ENCODE measurements at places on chromosomes 4 and X.

GRCh38 chr4:184345573-184345922 lies 127.9 kb upstream of the ENPP6 start:
- DNase-seq, result peak; percentile 39

DNA sequence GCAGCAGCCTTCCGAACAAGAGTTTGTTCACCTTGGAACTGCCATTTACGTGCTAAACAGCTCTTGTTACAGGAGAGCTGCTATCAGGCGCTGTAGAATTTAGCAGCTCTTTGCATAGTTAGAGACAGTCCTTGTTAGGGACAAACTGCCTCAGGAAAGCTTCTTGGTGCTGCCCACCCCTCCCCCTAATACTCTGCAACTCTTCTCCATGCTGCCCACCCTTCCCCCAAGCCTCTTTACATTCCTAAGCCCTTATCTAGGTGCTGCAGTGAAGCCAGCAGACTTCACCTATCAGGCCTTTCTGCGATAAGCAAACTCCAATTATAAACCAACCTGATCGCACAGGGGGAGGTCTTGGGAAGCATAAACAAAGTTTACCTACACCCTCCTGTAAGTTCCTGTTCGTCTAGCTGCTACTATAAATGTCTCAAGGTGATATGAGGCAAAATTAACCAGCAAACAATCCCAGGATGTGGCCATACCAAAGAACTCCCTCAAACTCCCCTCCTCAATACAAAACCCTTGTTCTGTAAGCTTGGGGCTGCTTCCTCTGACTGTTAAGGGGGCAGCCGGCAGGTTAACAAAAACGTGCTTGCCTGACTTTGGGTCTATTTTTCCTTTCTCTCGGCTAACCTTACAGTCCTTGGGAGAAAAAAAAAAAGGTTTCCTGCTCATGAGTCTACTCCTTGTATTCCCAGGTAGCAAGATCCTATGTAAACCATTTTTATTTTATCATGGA lies 74.0 kb upstream of the GC start:
- DNase-seq, result peak; percentile 85

DNA sequence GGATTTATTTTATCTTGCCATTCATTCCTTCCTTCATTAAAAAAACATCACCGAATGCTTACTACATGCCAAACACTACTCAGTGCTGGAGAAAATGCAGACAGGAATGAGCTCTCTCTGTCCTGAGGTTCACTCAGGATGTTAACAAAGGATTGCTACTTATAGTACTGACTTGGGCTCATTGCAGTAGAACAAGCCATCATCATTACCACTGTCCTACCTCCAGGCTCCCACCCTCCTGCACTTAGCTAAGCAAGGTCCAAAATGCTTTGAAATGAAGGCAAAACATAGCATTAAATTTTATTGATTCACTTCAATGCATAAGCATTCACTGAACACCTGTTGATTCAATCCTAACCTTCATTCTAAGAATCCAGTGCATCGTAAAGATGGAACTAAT lies 159.8 kb upstream of the RADX start:
- DNase-seq, result no peak

- DNase-seq, result no peak
Measured at GRCh38 chrX:7841084-7841805, 1.7 kb upstream of the VCX start.

DNA sequence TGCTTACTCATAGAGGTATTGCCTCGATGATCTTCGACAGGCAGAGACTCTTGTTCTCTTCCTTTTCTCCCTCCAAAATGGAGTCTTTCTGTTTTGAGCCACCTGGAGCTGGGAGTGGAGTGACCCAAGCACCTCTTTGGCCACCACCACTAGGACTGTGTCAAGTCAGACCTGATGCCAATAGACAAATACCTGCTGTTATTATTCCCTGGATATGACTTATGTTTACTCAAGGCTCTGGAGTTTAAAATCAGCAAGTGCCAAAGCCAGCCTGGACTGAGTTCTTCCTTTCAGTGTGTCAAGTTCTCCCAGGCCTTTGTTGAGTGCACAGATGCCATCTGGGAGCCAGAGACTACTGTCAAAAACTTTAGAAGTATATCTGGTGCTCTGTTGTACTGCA lies 130.2 kb upstream of the SLC6A14 start:
- DNase-seq, result no peak

DNA sequence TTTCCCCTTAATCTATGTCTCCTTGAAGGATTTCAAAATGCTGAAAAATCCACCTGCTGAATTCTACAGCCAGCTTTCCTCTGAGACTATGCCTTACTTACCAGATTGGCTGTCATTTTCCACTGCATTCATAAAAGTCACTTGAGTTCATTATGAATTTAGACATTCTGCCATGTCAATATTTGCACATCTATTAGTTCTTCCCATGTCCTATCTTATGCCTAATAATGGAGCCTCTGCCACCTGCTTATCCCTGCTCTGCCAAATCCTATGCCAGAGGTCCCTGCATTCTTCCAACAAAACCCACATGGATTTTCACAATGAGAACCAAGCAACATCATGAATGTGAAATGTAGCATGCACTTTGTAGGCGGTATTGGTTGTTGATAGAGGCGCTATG lies 42.6 kb downstream of the GASK1B start:
- no peak for DNase-seq

GRCh38 chrX:45850775-45851433 lies 650.2 kb upstream of the DIPK2B start:
- peak; percentile 74 for DNase-seq

DNA sequence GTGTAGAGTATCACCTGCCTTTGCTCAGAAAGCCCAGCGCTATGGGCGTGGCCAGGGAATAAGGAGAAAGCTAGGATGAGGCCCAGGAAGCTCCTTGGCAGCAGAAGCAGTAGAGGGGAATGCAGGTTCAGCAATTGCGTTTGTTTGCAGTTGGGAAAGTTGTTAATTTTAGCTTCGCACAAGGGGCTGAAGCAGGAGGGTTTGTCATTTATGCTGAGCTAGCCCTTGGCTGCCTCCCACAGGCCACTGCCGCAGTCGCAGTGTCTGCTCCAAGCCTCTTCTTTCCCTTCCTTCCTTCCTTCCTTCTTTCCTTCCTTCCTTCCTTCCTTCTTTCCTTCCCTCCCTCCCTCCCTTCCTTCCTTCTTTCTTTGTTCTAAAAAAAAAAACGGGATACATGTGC lies 21.5 kb downstream of the FRMPD3 start:
- peak; percentile 76 for DNase-seq

DNA sequence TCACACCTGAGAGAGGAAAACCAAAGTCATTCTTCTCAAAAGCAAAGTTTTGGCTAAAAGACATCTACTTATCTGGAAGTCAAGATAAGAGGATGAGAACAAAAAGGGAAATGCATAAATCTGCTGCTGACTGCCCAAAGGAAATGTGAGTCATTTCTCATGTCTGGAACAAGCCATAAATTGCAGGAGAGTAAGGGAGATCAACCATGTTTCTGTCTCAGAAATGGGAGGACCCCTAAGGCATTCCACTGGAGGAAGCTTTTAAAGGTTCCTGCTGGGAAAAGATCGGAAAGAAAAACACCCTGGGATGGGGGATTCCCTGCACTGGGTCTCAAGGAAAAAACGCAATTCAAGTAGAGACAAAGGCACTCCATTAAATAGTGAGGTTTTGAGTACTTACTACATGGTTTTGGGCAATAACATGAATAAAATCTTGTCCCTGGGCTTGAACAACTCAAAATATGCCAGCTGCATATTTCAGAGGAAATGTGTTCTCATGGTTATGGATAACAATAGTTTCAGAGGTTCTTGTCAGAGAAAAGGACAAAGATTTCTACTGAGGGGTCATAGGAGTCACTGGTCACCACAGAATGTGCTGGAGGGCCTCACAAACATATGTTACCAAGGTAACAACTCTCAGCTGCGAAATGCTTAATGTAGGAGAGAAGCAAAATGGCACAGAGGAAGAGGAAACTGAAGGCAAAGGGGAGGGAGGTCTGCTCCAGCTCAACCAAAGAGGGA lies 19.3 kb downstream of the GPR143 start:
- no peak for DNase-seq

- DNase-seq, result no peak
Measured at GRCh38 chrX:123920105-123920785, 41.3 kb upstream of the STAG2 start.

GRCh38 chr4:169295822-169296221 lies 25.1 kb upstream of the SH3RF1 start:
- DNase-seq, result no peak

DNA sequence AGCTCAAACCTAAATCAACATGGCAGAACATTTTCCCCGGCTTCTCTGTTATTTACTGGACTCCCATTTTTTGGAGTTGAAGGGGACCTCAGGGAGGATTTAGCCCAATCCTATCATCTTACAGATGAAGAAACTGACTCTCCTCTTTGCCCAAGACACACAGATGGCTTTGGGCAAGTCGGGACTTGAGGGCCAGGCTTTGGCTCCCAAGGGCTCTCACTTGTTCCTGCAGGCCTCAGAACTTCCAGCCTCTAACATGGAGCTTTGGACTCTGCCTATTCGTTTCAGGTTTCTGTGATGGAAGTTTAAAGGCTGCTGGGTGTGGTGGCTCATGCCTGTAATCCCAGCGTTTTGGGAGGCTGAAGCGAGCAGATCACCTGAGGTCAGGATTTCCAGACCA lies 59.5 kb downstream of the RHOH start:
- DNase-seq, result no peak

DNA sequence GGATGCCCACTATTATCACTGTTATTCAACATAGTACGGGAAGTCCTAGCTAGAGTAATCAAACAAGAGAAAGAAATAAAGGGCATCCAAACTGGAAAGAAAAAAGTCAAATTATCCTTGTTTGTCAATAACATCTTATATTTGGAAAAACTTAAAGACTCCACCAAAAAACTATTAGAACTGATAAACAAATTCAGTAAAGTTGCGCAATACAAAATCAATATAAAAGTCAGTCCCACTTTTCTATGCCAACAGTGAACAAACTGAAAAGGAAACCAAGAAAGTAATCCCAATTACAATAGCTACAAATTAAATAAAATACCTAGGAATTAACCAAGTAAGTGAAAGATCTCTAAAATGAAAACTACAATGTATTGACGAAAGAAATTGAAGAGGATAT lies 321.3 kb downstream of the LDB2 start:
- DNase-seq, result no peak

DNA sequence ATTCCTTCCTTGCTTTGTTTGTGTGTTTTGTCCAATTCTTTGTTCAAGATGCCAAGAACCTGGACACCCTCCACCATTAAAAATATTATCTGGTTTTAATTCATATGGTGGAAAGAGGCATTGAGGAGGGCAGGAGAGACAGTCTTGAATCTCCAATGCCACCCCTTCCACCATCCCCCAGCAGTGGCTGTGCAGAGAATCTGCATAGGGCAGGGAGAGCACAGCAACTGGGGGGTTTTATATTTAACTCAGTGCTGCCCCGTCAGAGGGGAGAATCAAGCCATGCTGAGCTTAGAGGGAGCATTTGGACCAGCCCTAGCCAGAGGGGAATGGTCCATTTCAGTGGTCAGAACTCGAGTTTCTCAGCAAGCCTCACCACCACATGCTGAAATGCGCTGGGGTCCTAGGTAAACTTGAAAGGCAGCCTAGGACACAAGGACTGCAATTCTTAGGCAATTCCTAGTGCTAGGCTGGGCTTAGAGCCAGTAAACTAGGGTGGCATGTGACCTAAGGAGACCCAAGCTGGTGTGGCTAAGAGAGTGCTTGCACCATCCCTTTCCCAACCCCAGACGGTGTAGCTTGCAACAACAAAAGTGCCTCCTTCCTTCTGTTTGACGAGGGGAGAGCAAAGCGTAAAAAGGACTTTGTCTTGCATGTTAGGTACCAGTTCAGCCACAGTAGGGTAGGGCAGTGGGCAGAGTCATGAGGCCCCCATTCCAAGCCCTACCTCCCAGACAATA lies 34.2 kb downstream of the CCDC158 start:
- no peak for DNase-seq

- no peak for DNase-seq
Measured at GRCh38 chr4:5012958-5013357, 6.3 kb downstream of the CYTL1 start.

GRCh38 chrX:118654331-118654730 lies 73.1 kb upstream of the IL13RA1 start:
- no peak for DNase-seq

GRCh38 chrX:72054779-72055489 lies 76.8 kb downstream of the RTL5 start:
- peak; percentile 57 for DNase-seq

- no peak for DNase-seq
Measured at GRCh38 chr4:120622601-120623000, 299.9 kb downstream of the PRDM5 start.

- DNase-seq, result no peak
Measured at GRCh38 chrX:124426288-124427169, 80.2 kb downstream of the SH2D1A start.

GRCh38 chr4:165548702-165549101 lies 169.9 kb downstream of the CPE start:
- no peak for DNase-seq

DNA sequence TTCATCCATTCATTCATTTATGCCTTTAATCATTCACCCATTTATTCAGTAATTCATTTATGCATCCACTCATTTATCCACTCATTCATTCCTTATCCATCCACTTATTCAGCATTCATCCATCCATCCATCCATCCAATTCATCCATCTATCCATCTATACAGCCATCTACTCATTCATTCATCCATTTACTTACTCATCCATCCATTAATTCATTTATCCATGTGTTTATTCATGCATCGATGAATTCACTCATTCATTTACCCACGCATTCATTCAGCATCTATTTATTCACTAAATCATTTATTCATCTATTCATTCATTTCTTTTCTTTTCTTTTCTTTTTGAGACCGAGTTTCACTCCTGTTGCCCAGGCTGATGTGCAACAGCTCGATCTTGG lies 10.4 kb downstream of the P2RY8 start:
- no peak for DNase-seq

DNA sequence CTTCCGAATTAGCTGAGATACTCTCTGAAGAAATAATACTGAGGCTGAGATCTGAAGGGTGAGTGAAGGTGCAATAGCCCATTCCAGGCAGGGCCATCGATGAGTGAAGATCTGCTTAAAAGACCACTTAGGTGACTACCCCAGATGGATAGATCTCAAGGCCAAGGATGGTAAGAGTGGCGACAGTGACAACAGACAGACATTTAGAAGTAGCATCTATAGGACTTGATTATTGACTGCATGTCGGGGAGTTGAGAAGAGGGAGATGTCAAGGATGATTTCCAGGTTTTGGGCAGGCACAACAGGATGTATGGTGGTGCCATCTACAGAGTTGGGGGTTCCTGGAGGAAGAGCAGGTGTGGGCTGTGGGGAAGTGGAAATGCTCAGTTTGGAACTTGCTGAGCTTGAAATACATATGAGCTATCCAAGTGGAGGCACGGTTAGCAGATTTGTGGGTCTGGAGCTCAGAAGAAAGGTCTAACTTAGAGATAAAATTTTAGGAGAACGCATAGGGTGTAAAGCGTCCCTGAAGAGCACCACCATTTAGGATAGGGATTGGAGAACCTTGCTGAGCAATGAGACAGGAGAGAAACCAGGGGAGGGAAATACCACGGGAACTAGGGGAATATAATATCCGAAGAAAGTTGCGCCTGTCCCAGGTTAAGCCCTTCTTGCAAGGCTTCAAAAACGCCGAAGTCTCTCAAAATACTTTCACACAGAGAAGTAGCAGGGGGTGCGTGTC lies 688 bp downstream of the UFSP2 start:
- DNase-seq, result peak; percentile 48
